ENCODE measurements at places on chromosomes 7 and 10. TPM values are rescaled to one million over a fixed set of nuclear protein-coding genes. Genes with fewer than 3 reads are reported as not detected.

RBM20 gene
- total RNA-seq = 5.8 TPM

DNA sequence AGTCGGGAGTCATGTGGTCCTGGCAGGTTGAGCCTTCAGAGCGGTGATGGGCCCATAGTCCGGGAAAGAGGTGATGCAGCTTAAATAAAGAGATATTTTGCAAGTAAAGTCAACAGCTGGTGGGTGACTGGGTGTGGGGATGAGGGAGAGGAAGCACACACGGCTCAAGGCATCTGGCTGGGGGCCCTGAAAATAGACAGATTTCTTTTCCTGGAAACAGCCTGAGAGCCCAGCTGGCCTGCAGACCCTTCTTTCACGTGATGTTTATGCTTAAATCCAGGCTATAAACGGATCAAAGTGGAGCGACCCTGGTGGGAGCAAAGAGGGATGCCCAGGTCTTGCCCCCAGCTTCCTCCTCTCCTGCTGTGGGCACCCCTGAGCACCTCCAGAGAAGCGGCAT is 149.1 kb downstream of the TEX36 start:
- H3K36me3 ChIP-seq = no peaks in the 10 kb centered on the region
- no peak for DNase-seq
- peak overlapping the region; percentile 38 for H3K27ac ChIP-seq
- H3K27me3 ChIP-seq = no peaks in the 10 kb centered on the region

DNA sequence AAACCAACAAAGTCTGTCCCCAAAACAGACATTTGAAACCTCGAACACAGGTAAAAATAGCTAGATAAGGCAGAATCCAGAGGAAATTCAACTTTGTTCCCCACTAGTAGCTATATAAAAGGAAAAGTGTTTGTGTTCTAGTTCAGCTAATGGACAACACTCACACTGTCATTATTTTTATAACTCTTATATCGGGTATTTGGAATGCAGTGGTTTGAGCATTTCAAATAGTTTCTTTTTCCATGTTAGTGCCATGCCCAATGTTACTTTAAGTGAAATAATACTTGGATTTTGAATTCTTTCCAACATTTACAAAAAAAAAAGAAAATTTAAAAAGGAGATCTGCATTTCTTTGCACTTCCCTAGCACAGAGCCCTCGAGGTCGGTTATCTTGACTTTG is 213.6 kb downstream of the DOCK4 start:
- DNase-seq = no peak
- no peak overlapping the region for H3K4me3 ChIP-seq
- peaks cover 4% of the 10 kb centered on the region for H3K4me1 ChIP-seq
- no peaks in the 10 kb centered on the region for H3K27me3 ChIP-seq
- H3K36me3 ChIP-seq = no peaks in the 10 kb centered on the region
- no peak overlapping the region for H3K27ac ChIP-seq

DNA sequence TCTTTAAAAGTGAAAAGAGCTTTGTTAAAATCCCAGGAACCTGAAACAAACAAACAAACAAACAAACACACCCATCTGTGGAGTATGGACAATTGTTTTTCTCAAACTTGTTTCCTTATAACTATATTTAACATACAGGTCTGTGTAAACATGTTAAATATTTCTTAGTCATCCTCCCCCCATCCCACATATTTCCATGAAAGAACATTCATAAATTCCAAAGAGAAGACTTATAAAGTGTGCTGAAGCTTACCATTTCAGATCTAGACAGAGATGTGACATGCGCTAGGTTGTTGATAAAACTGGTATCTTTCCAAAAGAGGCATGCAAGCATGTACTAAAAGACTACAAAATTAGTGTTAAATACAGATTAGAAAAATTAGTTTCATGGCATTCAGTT is 6.5 kb downstream of the FKBP14 start:
- DNase-seq = no peak
- no peaks in the 10 kb centered on the region for H3K36me3 ChIP-seq
- no peak overlapping the region for H3K27ac ChIP-seq
- H3K27me3 ChIP-seq = no peaks in the 10 kb centered on the region
- no peak overlapping the region for H3K4me3 ChIP-seq

- no peak for DNase-seq
- H3K36me3 ChIP-seq = peaks cover 10% of the 10 kb centered on the region
- H3K27ac ChIP-seq = no peak overlapping the region
- peaks cover 5% of the 10 kb centered on the region for H3K27me3 ChIP-seq
Measured at GRCh38 chr7:50653981-50654425, 88.8 kb upstream of the DDC start.

GRCh38 chr10:35237766-35238512 is 98.4 kb upstream of the CCNY start:
- H3K27me3 ChIP-seq = no peaks in the 10 kb centered on the region
- peak overlapping the region; percentile 4 for H3K27ac ChIP-seq
- peaks cover 8% of the 10 kb centered on the region for H3K4me1 ChIP-seq
- no peak for DNase-seq
- H3K4me3 ChIP-seq = no peak overlapping the region
